Bladder microvascular endothelial cell (primary cell): ENCODE measurements at places on chromosomes 7 and 10. TPM values are rescaled to one million over a fixed set of nuclear protein-coding genes. Genes with fewer than 3 reads are reported as not detected.

HOXA3 gene
- 0.97 and 2.3 TPM in 2 replicates for total RNA-seq

CALHM1 gene
- not detected in 2 replicates for total RNA-seq

TMEM225B gene
- total RNA-seq = not detected in 2 replicates

OPN4 gene
- total RNA-seq = not detected in 2 replicates

PNLIP gene
- total RNA-seq = not detected in 2 replicates

GRB10 gene
- 91.6 and 171 TPM in 2 replicates for total RNA-seq

HYAL4 gene
- 1.2 TPM in 1 of 2 replicates, not detected in the other for total RNA-seq

VIM gene
- total RNA-seq = 3,002 and 4,929 TPM in 2 replicates

FKBP6 gene
- not detected in 2 replicates for total RNA-seq

AKR1D1 gene
- total RNA-seq = not detected in 2 replicates

NRCAM gene
- 7.0 and 16.5 TPM in 2 replicates for total RNA-seq

UBE2H gene
- total RNA-seq = 42.3 and 97.3 TPM in 2 replicates

HMX3 gene
- 0.16 TPM in 1 of 2 replicates, not detected in the other for total RNA-seq
